ENCODE measurements at places on chromosomes 1 and 21.
A peak's percentile ranks its signal among the peaks of the same experiment; 100 is the strongest.

- no peak for DNase-seq
Measured at GRCh38 chr1:232965124-232965911, 14.9 kb downstream of the NTPCR start.

DNA sequence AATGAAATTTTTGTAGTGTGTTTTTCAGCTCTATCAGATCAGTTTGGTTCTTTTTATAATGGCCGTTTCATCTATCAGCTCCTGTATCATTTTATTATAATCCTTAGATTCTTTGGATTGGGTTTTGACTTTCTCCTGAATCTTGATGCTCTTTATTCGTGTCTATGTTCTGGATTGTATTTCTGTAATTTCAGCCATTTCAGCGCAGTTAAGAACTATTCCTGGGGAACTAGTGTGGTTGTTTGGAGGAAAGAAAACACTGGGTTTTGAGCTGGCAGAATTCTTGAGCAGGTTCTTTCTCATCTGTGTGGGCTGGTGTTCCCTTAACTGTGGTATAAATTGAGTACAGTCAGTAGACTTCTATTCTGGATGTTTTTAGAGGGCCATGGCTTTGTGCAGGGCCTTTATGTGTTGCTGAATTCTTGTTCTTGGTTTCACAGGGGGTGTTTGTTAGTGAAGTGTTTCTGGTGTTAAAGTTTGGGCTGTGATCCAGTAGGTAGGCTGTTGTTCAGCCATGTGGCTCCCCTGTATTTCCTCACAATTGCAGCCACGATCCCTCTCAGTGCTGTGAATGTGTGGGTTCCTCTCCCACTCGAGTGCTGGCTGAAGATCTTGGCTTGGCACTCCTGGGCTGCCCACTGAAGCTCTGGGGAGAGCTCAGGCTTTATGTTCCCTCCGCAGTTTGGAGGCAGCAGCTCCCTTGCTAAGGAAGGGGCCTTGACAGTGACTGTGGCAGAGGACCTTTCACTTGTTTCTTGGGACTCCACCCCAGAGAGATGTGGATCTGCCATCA, 56.0 kb upstream of the CCDC190 start:
- DNase-seq = no peak

- DNase-seq = no peak
Measured at GRCh38 chr1:107863342-107863741, 101.6 kb downstream of the VAV3 start.

DNA sequence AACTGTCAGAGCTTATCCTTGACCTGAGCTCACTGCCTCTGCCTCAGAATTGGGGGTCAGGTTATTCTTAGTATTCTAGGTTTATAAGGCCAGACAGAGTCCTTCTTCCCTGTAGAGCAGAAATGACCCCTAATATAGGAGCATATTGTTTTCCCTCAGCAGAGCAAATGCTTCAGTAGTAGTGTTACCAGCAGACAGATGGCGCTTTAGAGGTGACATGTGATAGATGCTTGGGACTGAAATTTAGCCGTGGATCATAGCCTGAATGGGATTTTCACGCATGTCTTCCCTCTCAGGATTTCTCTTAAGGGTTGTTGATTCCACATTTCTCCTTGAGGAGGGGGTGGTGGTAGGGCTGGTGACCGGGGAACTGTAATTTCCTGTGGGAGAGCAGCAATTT, 24.5 kb downstream of the ADARB1 start:
- DNase-seq = no peak

DNA sequence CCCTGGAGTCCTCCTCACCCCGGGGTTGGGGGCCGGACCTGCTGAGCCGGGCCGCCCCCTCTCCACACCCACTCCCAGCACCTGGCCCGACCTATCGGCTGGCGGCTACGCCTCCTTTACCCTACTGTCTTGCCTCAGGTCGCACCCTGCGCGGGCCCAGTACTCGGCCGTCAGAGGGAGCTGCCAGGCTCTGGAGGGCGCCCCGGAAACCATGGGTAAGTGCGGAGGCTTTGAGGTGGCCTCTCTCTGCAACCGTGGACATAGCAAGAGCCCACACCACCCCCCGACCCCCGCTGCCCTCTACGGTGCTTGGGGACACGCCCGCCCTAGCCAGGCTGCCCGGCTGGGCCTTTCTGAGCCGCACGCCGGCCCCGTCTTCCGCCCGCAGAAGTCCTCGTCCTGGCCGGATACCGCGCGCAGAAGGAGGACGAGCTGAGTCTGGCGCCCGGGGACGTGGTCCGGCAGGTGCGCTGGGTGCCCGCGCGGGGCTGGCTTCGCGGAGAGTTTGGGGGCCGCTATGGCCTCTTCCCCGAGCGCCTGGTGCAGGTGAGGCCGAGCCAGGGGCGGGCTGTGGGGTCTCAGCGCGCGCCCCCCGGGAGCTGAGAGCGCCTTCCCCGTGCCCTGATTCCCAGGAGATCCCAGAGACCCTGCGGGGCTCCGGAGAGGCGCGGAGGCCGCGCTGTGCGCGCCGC, at the start of gene SH3D21:
Gene SH3D21, plus strand, starts transcription at position 159 of the 692 bp plus-strand sequence. Its CDS starts 53 bp downstream, at position 212.
- DNase-seq = peak; percentile 64

DNA sequence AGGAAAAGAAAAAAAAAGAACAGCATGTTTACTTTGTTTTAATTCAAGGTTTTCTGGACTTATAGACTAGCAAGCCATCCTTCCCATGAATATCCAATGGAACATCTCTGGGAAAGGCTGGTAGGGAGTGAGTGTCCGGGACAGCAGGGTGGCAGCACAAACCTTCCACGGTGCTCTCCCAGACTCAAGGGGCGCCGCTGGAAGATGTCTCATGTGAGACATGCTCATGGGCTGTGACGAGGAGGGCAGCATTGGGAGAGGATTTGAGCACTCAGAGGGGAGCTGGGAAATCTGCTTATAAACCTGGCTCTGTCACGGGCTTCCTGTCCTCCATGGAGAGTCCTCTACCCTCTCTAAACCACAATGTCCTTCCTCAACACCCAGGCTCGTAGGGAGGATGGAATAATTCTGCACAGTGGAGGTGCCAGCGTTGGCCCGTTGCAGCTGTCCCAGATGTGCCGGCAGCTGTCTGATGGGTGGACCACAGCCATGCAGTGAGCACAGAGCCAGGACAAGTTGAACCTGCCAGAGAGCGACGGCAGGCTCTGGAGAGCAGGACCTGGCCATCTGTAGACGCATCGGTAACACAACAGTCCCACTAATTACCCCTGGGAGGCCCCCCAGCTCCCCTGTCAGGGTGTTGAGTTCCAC, 100.1 kb upstream of the IGSF21 start:
- no peak for DNase-seq

DNA sequence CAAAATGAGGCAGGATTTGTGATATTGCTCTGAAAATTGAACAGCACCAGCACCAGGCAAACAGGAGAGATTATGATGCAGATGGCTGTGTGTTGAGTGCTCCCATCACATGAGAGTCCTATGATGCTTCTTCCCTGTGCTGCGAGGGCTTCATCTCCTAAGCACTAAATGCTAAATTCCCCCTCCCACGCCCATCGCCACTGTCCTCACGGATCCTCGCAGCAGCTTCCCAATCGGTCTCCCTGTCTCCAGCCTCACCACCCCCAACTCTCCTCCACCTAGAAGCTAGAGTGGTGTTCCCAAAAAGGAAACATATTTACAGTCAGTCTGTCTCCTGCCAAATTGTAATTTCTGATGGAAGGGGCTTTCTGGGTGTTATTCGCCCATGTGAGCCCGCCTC, 4.9 kb upstream of the BACE2 start:
- no peak for DNase-seq

DNA sequence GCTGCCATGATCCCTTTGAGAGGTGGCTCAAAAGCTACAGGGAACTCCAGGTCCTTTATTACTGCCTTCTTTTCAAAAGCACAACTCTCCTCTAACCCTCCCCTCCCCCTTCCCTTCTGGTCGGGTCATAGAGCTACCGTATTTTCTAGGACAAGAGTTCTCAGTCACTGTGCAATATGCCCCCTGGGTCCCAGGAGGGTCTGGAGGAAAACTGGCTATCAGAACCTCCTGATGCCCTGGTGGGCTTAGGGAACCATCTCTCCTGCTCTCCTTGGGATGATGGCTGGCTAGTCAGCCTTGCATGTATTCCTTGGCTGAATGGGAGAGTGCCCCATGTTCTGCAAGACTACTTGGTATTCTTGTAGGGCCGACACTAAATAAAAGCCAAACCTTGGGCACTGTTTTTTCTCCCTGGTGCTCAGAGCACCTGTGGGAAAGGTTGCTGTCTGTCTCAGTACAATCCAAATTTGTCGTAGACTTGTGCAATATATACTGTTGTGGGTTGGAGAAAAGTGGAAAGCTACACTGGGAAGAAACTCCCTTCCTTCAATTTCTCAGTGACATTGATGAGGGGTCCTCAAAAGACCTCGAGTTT, 3.1 kb downstream of the BTG2 start:
- DNase-seq = no peak

- DNase-seq = no peak
Measured at GRCh38 chr1:12748778-12749355, 2.9 kb downstream of the CFAP107 start.

DNA sequence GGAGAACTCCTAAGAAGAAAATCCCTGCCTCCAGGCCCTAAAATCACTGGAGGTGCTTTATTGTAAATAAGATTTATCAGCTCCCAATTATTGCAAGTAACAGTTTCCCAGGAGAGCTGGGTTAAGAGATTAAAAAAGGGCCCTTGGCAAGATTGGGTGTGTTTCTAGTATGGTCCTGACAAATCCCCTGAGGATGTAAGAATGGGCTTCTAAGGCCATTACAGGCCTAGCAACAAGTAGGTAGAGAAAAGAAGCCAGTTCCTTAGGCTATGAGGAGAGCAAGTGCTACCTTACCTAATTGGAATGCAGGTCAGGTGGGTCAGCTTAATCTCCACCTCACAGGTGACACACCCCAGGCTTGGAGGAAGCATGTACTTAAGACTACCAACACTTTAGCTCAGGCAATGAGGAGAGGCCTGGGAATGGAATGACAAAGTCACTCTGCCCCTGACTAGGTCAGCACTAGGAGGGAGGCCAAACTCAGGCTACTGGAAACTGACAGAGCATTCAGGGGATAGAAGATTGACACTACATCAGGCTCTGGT, 6.8 kb upstream of the OTUD7B start:
- DNase-seq = no peak

GRCh38 chr1:27785781-27786455, 12.9 kb downstream of the STX12 start:
- DNase-seq = no peak

GRCh38 chr1:103457886-103458455, 67.5 kb upstream of the RNPC3 start:
- DNase-seq = no peak

- no peak for DNase-seq
Measured at GRCh38 chr1:65539266-65540131, 119.0 kb downstream of the LEPR start.

All from activated naive CD4-positive, alpha-beta T cell treated with anti-CD3 and anti-CD28 coated beads, Interleukin-2, amount 50 U/mL, for 72 hours (primary cell).